ENCODE measurements at places on chromosomes 7 and 10.

GRCh38 chr7:29825775-29826529 lies 19.6 kb downstream of the WIPF3 start:
- no peak for DNase-seq

- no peak for DNase-seq
Observed at GRCh38 chr7:33421429-33421828, 292.1 kb downstream of the BBS9 start.

GRCh38 chr10:2978111-2978510 lies 89.2 kb upstream of the PFKP start:
- DNase-seq: peak; percentile 28

DNA sequence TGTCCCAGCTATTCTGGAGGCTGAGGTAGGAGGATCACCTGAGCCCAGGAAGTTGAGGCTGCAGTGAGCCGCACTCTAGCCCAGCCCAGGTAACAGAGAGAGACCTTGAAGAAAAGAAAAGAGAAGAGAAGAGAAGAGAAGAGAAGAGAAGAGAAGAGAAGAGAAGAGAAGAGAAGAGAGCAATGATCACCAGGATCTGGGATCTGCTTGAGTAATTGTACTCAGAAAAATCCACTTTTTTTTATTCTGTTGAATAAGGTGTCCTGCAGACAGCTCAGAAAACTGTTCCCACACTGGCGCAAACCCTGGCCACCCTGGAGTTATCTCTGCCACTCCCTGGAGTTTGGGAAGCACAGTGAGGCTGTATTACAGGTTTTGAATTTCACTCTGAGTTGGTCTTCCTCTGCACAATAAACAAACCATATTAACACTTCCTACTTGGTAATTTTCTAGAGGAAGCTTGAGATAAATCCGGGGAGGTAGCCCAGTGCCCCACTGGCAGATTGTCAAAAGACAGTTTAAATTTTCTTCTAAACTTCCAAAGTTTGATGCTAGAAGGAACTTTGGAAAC lies 9.6 kb upstream of the OAT start:
- DNase-seq: no peak

- no peak for DNase-seq
Observed at GRCh38 chr7:122584676-122585251, 114.2 kb downstream of the RNF133 start.

GRCh38 chr10:36381748-36382147 lies 739.7 kb upstream of the FZD8 start:
- no peak for DNase-seq

- DNase-seq: no peak
Observed at GRCh38 chr7:5343884-5344283, 61.1 kb downstream of the SLC29A4 start.

GRCh38 chr10:24086296-24087086 lies 122.4 kb upstream of the KIAA1217 start:
- no peak for DNase-seq

Data from GM18507 (cell line).